ENCODE measurements at places on chromosomes 1 and 21.
A peak's percentile ranks its signal among the peaks of the same experiment; 100 is the strongest.

DNA sequence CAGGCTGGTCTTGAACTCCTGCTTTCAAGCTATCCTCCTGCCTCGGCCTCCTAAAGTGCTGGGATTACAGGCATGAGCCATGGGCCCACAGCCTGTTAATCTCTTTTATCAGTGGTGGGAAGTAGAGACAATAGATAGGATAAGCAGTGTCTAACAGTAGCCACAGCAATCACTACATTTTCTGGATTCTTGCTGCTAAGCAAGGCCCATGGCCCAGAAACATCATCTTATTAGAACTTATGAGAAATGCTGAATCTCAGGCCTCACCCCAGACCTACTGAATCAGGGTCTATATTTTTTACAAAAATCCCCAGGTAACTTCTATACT is 29.7 kb downstream of the IGFN1 start:
- DNase-seq = no peak

- DNase-seq = no peak
These were observed 190.7 kb upstream of the ARHGEF16 start for GRCh38 chr1:3263790-3264189.

GRCh38 chr1:175314300-175314699 is 121.7 kb upstream of the KIAA0040 start:
- DNase-seq = peak; percentile 44

DNA sequence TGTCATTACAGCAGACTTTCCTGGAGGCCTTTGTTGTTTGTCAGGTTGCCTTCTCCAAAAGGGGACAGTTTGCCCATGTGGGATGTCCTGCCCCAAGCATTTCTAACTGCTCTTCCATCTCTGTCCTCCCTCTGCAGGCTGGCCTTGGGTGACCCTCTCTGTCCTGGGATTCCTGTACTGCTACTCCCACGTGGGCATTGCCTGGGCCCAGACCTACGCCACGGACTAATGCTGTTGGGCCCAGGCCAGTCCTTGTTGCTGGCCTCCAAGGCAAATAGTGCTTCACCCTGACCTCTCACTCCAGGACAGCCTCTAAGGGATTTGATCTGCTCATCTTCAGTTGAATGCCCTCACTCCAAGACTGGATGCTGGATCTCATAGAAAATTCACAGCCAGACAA is 345.4 kb downstream of the HHAT start:
- no peak for DNase-seq

DNA sequence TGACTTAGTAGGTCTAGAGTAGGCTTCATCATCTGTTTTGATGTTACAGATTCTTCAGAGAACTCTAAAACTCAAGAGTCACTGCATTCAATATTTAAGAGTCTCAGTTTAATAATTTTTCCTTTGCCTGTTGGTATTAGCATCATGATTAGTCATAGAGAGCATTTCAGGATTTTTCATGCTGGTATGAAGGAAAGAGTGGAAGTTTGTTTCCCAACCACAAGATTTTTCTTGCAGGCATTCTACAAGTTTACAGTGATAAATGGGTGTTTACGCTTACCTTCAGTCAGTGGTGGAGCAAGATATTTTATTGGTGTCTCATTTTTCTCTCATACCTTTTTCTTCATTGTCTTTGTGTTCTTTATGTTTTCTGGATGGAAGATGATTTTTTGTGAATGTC is 58.4 kb upstream of the MYOCOS start:
- no peak for DNase-seq

- DNase-seq = no peak
These were observed 109.1 kb upstream of the OLIG2 start for GRCh38 chr21:32916522-32917099.

GRCh38 chr1:168893359-168893801 is 164.4 kb upstream of the DPT start:
- peak; percentile 19 for DNase-seq

DNA sequence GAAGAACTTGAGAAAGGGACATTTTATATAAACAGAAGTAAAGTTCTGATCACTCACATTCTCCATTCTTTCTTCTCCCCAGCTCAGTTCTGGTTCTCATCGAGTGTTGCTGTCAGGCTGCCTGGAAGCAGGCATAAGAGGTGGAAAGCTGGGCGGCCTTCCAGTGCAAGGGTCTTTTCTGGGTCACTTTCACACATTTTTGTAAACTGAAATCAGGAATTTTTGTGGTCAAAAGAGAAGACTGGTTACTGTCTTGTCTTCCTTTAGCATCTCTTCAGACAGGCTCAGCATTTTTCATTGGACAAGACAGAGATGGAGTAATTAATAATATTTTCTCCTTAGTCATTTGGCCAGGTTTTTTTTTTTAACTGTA is 93.7 kb downstream of the CTH start:
- DNase-seq = no peak

DNA sequence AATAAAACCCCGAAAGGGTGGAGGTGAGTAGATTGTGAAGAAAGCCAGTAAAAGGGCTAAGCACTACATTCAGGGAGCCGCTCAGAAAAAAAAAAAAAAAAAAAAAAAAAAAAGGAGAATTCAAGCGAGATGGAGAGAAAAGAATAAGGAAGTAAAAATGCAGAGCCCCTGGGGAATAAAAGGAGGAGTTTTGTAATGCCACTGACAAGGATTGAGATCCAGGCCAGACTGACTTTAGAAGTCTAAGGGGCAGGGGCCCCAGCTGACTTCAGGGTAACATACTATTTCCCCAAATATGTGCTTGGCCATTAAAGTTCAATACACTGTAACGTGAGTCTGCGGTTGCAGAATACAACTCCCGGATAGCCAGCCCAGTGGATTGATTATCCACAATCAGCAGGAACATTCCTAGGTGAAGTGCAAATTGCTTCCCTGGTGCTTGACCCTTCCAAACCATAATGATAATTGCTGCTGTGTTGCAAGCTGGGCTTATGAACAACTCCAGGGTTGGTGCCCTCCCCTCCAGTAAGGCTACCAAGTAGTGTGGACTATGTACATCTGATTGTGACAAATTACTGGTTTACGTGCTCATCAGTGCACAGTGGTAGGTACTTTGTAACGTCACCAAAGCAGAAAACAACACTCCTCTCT is 30.7 kb upstream of the RRP15 start:
- peak; percentile 3 for DNase-seq

DNA sequence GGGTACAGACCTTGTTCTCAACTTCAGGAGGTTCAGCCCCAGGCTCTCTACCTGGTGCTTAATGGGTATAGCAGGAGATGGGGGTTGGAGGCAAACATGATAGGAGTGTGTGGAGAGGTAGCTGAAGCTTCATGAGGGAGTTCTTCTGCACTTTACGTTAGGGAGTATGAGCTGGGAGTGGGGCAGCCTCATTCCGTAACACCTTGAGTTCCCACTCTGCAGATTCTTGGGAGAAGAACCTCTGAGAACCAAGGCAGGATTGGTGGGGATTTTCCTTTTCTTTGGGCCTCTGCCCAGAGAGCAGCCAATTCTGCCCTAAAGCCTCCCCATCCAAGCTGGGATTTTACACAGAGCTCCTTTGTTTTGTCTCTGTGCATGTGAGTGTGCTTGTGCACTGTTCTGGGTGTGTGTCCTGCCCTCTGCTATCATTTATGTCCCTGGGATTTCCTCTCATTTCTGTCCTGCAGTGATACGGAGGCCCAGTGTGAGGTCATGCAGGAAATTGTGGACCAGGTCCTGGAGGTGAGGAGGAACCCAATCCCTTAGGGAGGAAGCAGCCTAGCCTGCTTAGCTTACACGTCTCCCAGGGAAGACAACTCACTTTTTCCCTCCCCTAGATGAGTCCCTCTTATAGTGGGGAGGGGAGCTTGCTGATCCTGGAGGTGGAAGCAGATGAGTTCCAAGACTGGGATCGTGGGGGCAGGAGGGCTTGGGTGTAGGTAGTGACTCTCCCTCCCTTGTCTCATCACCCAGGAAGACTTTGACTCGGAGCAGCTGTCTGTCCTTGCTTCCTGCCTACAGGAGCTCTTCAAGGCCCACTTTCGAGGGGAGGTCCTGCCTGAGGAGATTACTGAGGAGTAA is 11.6 kb upstream of the SLC27A3 start:
- DNase-seq = no peak

DNA sequence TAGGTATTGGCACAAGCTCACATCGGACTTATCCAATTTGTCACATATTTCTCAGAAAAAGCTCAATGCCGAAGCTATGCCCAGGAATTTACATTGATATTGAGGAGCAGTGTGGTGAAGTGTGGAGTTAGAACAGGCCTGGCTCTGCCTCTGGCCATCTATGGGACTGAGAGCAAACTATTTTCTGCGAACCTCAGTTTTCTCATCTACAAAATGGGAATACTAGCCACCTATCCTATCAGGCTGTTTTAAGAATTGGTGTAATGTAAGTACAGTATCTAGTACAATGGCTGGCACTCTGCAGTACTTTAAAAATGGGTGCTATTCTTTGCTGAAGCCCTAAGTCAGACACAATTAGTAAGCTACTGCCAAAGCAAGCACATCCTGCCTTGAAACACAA is 47.2 kb downstream of the ARHGEF11 start:
- no peak for DNase-seq

DNA sequence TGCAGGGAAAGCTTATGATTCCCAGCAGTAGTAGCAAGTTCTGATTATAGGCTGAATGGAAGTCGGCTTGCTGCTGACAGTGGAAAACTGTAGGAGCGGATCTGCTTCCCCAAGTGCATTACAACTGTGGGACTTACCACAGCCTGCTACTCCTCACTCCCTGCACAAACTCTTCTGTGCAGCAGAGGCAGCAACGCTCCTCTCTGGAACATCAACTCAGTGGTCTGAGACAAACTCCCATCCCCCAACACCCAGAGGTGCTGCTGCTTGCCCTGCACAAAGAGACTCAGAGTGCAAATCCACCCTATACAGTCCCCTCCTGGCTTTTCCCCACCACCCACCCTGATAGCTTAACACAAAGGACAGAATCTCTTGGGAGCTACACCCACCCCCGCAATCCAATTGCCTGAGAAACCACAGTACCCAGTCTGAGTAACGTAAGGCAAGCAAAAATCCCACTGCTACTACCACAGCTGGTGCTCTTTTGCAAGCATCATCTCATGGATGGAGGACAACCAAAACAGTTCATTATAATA is 1455.2 kb downstream of the AMY1C start:
- DNase-seq = no peak

DNA sequence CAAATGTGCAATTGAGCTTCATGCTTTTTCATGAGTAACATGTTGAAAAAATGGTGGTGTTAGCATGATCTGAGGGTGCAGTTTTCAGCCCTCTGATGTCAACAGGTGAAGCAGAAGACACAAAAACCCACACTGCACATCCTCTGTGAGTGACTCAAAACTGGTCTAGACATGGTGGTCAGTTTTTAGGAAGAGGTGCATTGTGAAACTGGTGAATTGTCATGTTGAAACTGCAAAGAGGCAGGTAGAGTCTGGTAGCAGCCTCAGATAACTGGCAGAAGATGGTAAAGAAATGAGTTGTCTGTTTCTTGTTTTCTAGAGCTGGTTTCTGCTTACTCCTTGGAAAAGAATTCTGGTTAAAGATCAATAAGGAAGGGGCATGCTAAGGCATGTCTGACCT is 97.3 kb upstream of the HMCN1 start:
- DNase-seq = no peak

- DNase-seq = no peak
These were observed 24.4 kb upstream of the PTPRF start for GRCh38 chr1:43506233-43506632.

DNA sequence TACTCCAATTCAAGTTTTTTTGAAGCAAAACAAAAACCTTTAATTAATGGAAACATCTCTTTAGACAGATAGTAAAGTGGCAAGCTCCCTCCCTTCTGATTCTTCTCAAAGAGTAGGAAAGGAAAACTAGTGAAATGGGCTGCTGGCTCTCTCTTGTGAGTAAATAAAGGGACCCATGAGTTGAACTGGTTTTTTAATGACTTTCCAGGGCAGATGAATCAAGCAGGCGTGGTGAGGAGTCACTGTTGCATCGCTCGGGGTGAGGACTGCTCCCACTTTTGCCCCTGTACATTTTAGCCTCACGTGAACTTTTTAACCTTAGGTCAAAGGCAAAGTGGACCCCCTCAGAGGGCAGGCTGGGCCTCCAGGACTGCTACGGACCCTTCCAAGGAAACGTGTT is 64.8 kb downstream of the ABCA4 start:
- no peak for DNase-seq

GRCh38 chr1:6953907-6954364 is 168.7 kb downstream of the CAMTA1 start:
- no peak for DNase-seq

DNA sequence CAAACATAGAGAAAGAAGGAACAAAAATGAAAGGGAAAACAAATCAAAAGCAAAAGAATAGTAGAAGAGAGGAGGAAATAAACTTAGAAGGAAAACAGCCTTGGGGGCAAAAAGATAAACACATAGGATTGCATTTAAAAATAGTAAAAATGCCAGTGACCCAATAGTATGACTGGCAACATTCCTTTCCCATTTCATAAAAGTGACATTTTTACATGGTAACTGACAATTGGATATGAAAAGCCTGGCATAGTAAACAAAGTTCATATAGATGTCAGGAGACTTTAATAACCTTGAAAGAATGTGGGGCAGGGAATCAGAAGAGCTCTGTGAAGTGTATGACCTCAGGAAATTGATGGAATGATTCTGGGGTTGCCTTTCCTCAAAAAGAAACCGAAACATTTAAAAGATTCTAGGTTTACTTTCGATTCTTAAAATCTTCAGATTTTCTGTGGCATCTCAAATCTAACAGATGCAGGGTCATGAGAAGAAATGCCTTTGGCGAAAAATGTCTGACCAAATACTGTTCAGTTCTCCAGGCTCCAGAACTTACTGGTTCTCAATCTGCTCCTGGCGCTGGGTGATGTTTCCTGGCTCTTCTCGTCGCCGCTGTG is 33.7 kb downstream of the SPTA1 start:
- DNase-seq = no peak

- no peak for DNase-seq
These were observed 12.4 kb upstream of the SMYD3 start for GRCh38 chr1:246519514-246519913.

- DNase-seq = no peak
These were observed 85.4 kb downstream of the TBX15 start for GRCh38 chr1:118902711-118903191.

GRCh38 chr1:171455967-171456366 is 29.4 kb upstream of the PRRC2C start:
- DNase-seq = no peak

- no peak for DNase-seq
These were observed 1123.7 kb downstream of the PLA2G4A start for GRCh38 chr1:187952446-187952845.

- no peak for DNase-seq
These were observed 94.7 kb upstream of the GPR52 start for GRCh38 chr1:174352883-174353608.

GRCh38 chr1:160256396-160257046 is 5.8 kb downstream of the DCAF8 start:
- DNase-seq = no peak

DNA sequence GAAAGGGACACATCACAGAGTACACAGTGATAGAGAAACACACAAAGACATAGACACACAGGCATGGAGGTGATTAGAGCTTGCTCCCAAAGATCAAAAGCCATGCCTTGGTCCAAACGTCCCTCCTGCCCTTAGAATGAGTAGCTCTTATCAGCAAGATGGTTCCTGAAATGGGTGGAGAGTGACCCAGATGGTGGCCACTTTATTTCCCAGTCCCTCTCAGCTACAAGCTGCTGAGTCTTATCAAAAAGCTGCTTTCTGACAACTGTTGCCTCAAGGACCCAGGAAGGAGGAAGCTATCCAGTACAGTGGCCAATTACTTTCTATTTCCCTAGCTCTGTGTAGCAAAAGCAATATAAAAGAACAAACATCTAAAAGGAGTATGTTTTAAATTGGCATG is 7.7 kb upstream of the CLCA1 start:
- no peak for DNase-seq

Measured in brain (organoid and tissue), 16 donors.